CD4-positive, alpha-beta T cell treated with Interleukin-21 for 1 hour (primary cell): ENCODE measurements at places on chromosomes 5 and 9.

DNA sequence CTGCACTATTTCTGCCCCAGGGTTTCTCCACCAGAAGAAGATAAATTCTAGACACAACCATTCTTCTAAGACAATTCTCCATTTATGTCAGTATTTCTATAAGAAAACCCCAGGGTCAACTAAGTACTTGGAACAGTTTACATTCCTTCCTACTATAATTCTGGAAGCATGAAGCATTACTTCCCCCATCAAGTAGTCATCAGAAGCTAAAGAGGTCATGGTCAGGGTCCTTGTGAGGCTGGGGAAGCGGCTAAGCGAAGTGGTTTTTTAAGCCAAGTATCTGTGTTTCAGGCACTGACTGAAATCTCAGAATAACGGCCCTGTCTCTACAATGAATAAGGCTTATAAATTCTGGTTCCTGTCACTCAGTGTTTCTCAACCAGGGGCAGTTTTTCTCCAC lies 197.8 kb downstream of the GLIS3 start:
- DNase-seq = no peak

- DNase-seq = no peak
Measured at GRCh38 chr5:68423154-68423811, 207.7 kb downstream of the PIK3R1 start.

- no peak for DNase-seq
Measured at GRCh38 chr9:110541950-110542349, 37.6 kb downstream of the SVEP1 start.

- no peak for DNase-seq
Measured at GRCh38 chr5:56088967-56089829, 94.4 kb upstream of the IL6ST start.

DNA sequence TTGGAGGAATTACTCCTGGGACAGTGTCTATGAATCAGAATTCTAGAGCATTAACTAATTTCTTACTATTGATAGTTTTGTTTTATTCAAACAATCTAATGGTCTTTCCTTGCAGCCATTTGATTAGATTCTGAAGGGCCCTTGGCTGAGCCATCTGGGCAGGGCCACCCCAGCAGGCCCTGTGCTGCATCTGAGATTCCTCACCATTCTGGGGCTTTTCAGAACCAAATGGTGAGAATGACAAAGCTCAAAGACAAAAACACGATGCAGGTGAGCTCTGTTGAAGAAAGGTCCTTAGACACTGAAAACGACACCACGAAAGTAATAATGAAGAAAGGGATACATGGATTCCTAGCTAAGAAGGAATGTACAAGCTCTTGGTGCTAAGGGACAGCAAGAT lies 321.0 kb upstream of the IRX4 start:
- DNase-seq = no peak

- peak; percentile 53 for DNase-seq
Measured at GRCh38 chr5:87408204-87408603, 4.5 kb downstream of the CCNH start.

DNA sequence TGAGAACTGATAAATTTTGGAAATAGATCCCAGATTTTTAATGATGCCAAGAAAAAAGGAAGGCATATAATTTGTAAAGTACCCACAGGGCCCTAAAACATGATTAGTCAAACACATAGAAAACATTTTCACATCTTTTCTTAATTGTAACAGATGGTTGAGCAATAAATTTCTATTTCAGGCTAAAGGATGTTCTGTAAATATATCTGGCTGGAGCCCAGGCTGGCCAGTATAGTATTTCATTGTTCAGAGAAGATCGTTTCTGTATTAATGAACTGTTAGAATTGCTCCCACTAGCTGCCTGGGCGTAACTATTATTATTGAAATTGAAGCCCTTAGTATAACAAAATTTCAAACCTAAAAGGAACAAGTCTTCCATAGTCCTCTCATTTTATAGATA lies 105.3 kb upstream of the SMC2 start:
- no peak for DNase-seq

DNA sequence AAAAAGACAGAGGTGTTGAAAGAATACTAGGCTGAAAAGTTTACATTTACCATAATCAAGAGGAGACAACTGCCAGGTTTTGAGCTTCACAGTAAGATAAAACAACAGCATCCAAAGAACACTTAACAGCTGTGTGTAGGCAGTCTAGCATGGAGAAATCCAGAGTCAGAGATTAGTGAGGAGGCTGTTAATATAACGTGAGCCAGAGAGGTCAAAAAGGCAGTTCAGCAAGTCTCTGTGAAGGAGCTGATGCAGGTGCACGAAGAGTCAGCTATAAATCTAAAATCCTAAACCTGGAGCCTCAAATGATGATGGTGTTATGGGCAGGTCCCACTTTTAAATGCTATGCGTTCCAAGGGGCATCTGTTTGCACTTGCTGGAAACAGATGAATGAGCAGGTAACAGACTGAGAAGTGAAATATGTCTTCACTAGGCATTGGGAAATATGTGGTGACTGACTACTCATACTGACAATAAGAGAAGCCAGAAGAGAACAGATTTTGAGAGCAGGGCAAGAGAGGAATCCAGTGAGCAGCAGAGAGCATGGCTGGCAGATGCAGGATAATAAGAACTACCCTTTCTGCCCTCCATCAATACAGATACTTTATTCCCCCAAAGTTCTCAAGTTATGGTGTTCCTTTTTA lies 8.7 kb downstream of the APTX start:
- no peak for DNase-seq

- no peak for DNase-seq
Measured at GRCh38 chr9:130213911-130214761, 41.9 kb downstream of the NCS1 start.

- DNase-seq = peak; percentile 6
Measured at GRCh38 chr5:177023303-177023664, 788 bp downstream of the ZNF346 start.

- no peak for DNase-seq
Measured at GRCh38 chr5:100409660-100410151, 125.5 kb upstream of the FAM174A start.

GRCh38 chr5:160542281-160542680 lies 120.6 kb downstream of the PTTG1 start:
- no peak for DNase-seq

- DNase-seq = no peak
Measured at GRCh38 chr9:129852579-129852978, 17.3 kb downstream of the USP20 start.

GRCh38 chr5:62268234-62268633 lies 37.8 kb upstream of the KIF2A start:
- no peak for DNase-seq

- no peak for DNase-seq
Measured at GRCh38 chr9:88775559-88775958, 215.7 kb upstream of the S1PR3 start.

- no peak for DNase-seq
Measured at GRCh38 chr5:129506086-129506485, 46.0 kb downstream of the ADAMTS19 start.

DNA sequence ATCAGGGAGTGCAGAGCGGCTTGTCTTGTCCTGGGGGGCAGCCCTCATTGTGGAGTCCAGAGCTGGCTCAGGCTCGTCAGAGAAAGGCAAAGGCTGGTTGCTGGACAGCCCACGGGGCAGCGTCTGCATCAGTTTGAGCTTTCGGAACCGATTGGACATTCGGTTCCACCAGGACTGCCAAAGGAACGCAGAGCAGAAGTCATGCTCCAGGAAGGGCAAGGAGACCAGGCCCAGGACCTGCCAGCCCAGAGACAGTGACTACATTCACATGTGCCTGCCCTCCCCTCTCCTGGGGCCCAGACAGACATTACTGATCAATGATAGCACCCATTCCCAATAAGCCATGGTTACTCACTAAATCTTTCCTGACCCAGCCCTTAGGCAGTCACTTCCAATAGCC lies 18.1 kb downstream of the ANKS6 start:
- no peak for DNase-seq

- no peak for DNase-seq
Measured at GRCh38 chr5:89236900-89237299, 353.9 kb upstream of the MEF2C start.

- no peak for DNase-seq
Measured at GRCh38 chr9:101567725-101568350, 26.9 kb downstream of the PPP3R2 start.

- DNase-seq = no peak
Measured at GRCh38 chr9:112868461-112868860, 22.2 kb downstream of the SLC46A2 start.

DNA sequence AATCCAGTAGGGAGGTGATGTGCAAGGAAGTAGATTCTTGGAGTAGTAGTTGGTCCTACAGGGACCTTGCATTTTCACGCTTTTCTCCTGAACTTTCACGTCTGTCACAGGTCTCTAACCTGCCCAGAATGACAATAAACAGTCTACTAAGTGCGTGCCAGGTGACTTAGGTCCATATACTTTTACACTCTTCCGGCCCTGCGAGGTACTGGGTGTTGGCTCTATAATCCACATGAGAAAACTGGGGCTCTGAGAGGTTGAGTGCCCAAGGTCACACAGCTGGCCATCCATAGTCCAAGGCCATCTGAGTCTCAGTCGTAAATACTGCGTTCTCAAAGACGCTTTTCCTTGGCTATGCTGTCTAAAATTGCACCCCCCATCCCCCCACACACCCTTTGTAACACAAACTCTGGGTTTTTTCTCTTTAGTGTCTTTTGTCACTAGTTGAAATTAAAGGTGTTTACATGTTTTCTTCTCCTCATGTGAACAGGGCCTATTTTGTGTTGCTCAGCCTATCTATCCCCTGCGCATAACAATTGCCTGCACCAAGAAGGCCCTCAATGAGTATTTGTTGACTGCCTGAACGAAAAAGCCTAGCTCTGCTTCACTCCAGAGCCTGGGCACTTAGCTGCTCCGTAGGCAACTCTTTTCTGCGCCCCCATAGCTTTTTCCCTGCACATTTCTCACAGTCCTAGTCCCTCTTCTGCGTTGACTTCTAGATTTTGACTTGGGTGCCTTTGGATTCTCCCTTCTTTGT lies 943 bp downstream of the SFXN1 start:
- DNase-seq = no peak
